ENCODE measurements at places on chromosomes 6 and 20. TPM values are rescaled to one million over a fixed set of nuclear protein-coding genes. Genes with fewer than 3 reads are reported as not detected.

DNA sequence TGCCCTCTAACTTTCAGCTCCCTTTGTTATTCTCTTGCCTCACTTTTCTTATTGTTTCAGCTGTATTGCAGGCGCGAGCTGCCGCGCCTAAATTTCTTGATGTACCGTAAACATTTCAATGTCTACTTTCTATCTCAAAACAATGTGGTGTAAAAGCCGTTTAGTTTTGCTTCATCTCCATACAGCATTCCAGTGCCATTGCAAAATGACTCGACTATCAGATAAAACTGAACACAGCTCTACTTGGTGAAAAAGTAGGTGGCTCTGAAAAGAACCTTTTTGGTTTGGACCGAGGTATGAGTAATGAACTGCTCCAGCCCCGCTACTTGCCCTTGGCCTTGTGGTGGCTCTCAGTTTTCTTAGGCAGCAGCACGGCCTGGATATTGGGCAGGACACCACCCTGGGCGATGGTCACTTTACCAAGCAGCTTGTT, 74.6 kb downstream of the OR2B2 start:
- DNase-seq: no peak

GRCh38 chr20:53655625-53656292, 62.1 kb upstream of the ZNF217 start:
- no peak for DNase-seq

- DNase-seq: no peak
Observed at GRCh38 chr20:47343007-47343472, 13.5 kb downstream of the ZMYND8 start.

DNA sequence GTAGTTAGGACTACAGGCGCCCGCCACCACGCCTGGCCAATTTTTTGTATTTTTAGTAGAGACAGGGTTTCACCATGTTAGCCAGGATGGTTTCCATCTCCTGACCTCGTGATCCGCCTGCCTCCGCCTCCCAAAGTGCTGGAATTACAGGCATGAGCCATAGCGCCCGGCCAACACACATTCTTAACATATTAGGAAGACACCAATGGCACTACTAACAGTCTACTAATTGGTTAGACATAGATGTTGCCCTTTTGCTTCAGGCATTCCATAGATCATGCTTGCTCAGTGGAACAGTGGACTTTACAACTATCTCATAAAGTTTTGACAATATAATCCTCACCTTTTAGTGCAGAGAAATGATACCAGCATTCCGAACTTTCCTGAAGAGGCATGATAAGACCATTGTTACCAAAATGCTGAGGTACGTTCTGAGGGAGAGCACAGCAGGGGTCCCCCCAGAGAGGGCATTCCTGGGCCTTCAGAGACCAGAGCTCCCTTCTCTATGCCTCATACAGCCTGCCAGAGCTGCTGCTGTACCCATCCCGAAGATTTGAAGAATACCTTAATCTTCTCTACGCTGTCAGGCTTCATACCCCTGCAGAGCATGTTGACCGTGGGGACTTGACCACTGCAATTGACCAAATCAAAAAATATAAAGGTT, 89.4 kb downstream of the ECT2L start:
- DNase-seq: no peak

RBPJL gene
- not detected for total RNA-seq

BPI gene
- total RNA-seq: not detected

RAB32 gene
- 2.4 TPM for total RNA-seq

MCHR2 gene
- total RNA-seq: not detected
